Stimulated activated CD8-positive, alpha-beta memory T cell treated with anti-CD3 and anti-CD28 coated beads, Interleukin-7, amount 100 ng/mL, for 1 hour (primary cell): ENCODE measurements at places on chromosomes 2 and 18.

DNA sequence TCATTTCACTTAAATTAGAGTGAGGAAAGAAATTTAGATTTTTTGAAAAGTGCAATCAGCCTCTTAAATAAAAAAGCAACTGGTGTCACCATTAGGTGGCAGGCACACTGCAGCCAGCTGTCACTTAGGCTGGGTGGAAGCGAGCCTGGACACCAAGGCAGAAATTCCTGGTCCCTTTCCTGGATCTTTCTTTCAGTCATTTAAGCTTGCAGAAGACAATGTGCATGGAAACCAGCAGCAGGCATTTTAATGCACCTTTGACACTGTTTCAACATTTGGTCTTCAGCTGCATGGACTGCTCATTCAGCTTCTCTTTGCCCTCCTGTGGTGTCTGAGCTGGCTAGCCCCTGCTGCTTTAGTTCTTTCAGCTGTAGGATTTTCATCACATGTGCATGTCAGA is 61.0 kb downstream of the AQP4 start:
- DNase-seq, result no peak

- DNase-seq, result no peak
Observed at GRCh38 chr2:194661431-194661830, 995.6 kb upstream of the SLC39A10 start.

GRCh38 chr2:100110614-100111000 is 31.8 kb downstream of the AFF3 start:
- no peak for DNase-seq

DNA sequence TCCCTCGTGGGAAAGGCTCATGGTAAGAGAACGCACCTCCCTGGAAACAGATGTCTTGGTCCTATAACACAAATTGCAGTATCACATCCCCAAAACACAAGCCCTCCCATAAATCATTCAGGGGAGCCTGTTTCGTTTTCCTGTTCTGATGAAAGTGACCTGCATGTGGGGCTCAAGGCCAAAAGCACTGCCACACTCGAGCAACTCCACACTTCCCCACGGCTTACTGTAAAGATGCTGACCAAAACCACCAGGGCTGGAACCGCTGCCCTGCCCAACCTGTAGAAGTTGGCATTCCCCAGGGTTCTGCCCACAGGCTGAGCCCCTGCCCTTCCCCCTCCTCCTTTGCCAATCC is 139.7 kb downstream of the BCL11A start:
- no peak for DNase-seq

DNA sequence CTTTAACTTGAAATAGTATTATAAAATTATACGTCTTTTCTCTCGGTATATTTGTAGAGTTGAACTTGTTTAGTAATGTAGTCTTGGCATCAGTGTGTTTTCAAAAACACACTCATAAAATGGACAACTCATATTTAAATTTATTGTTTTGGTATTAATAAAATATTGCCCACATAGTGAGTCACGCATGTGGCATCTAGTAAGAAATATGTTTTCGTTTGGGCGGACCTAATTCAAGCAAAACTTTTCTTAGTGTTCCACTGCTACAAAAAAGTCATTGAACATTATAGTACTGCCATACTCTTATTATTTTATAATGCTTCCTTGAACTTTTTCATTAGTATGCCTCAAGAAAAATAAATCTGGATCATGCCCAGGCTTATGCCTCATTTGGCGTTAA is 31.1 kb upstream of the FAM237A start:
- no peak for DNase-seq

DNA sequence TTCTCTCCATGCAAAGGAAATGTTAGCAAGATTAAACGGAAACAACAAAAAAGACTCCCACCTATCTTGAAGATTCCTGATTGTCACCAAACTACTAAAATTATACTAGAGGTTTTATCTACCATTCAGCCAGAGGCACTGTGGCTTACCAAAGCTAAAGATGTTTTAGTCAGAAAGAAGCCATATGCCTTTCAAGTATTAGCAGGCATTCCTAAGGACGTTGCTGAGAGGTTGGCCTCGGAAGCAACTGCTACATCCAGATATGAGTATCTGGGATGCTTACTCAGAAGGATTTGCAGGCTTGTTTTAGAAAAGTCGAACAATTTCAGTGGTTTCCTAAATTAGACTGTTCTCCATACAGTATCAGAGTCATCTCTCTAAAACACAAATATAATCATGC is 88.3 kb upstream of the UBE2E3 start:
- DNase-seq, result no peak

GRCh38 chr2:65666156-65666725 is 233.8 kb upstream of the SPRED2 start:
- no peak for DNase-seq

DNA sequence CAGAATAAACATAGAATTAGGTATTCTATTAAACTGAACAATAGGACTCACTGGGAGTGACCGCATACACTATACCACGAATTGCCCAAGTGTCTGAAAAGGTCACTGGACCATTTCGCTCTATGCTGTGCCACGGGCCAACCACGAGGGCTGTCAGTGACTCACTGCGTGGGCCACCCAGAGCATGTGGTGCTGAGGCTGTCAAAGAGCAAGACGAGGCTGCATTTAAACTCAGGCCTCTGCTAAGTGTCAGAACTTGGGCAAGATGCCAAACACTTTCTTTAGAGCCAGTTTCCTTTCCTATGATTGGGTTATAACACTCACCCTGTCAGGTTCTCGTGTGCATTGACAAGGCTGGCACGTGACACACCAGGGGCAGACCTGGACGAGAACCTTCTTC is 97.5 kb downstream of the SH3YL1 start:
- DNase-seq, result no peak

DNA sequence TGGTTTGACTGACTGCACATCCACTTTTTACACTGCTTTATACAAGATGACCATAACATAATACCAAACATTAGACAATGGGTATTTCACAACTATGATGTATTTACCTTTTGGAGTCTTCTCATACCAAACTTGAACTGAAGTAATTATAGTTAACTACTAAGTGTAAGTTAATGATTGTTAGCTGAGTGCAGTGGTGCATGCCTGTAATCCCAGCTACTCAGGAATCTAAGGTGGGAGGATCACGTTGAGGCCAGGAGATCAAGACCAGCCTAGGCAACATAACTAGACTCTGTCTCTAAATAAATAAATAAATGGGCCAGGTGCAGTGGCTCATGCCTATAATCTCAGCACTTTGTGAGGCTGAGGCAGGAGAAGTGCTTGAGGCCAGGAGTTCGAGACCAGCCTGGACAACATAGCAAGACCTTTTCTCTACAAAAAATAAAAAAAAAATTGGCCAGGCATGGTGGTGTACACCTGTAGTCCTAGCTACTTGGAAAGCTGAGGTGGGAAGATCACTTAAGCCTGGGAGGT is 44.9 kb upstream of the ORC2 start:
- DNase-seq, result no peak

DNA sequence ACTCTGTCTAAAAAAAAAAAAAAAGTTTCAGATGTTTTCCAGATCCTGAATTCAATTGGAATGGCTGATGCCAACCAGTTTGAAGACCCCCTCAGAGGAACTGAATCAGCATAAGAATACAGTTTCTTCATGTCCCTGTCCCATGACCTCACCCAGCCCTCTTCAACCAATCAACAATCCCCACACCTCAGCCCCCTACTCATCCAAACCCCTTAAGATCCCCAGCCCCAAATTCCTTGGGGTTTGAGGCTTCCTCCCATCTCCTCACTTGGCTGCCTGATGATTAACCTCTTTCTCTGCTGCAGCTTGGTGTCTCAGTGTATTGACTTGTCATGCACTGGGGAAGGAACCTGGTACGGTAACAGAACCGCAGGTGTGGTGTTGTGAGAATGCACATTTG is 97.6 kb upstream of the CABLES1 start:
- no peak for DNase-seq

- DNase-seq, result no peak
Observed at GRCh38 chr2:190062053-190062452, 476 bp downstream of the MSTN start.

GRCh38 chr2:176156301-176156806 is 753 bp upstream of the HOXD3 start:
- no peak for DNase-seq

DNA sequence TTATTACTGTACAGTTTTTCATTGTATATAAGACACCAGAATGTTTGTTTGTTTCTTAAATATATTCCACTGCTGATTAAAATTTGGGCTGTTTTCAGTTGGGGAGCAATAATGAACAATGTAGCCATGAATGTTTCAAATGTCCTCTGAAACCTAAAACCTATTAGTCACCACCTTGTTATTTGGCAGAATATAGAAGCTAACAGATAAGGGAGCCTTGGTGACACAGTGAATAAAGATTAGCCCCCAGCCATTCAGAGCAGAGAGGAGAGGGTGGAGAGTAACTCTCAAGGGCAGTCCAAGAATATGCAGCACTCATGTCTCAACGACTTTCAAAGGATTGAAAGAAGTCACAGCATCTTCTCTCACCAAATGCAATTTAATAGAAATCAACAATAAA is 43.1 kb upstream of the ATP8B1 start:
- no peak for DNase-seq

GRCh38 chr2:240596491-240596931 is 10.0 kb downstream of the CAPN10 start:
- no peak for DNase-seq

DNA sequence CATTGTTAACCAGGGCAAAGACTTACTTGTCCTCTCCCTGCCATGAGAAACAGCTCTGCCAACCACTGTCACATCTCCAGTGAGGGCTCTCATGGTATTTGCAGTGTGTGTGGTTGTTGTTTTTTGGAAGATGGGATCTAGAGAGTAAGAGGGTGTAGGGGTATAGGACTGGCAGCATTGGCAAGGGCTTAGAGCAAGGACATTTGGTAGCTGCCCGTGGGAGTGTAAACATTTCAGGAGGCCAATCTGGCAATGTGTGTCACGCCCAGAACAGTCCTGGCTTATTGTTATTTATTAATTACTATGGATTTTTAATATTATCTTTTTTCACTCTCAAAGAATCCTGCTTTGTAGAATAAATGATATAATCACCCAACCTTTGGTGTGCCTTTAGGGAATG is 90.5 kb downstream of the TMEM17 start:
- no peak for DNase-seq

GRCh38 chr2:106127282-106127771 is 66.8 kb downstream of the UXS1 start:
- no peak for DNase-seq

DNA sequence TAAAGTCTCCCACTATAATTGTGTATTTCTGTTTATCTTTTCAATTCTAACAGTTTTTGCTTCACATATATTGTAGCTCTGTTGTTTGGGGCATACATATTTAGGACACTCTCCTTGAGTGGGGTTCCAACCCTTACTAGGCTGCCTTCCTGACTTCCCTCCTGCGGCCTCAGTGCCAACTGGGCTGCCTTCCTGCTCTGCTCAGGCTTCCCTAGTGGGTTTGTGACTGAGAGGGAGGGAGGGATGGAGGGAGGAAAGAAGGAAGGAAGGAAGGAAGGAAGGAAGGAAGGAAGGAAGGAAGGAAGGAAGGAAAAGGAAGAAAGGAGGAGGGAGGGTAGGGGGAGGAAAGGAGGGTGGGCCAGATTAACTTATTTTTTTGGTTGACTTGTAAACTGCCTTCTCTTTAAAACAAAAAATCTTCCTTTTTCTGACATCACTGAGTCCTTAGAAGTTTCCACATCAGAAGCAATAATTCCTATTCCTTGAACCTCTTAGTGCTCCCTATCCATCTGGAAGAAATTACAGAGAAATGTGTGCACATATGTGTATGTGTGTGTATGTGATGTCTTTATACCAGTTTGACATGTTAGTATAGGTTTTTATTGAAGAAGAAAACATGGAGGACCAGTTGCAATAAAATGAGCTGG is 145.4 kb upstream of the PGAP1 start:
- DNase-seq, result no peak

- no peak for DNase-seq
Observed at GRCh38 chr2:29597035-29597434, 324.4 kb downstream of the ALK start.

DNA sequence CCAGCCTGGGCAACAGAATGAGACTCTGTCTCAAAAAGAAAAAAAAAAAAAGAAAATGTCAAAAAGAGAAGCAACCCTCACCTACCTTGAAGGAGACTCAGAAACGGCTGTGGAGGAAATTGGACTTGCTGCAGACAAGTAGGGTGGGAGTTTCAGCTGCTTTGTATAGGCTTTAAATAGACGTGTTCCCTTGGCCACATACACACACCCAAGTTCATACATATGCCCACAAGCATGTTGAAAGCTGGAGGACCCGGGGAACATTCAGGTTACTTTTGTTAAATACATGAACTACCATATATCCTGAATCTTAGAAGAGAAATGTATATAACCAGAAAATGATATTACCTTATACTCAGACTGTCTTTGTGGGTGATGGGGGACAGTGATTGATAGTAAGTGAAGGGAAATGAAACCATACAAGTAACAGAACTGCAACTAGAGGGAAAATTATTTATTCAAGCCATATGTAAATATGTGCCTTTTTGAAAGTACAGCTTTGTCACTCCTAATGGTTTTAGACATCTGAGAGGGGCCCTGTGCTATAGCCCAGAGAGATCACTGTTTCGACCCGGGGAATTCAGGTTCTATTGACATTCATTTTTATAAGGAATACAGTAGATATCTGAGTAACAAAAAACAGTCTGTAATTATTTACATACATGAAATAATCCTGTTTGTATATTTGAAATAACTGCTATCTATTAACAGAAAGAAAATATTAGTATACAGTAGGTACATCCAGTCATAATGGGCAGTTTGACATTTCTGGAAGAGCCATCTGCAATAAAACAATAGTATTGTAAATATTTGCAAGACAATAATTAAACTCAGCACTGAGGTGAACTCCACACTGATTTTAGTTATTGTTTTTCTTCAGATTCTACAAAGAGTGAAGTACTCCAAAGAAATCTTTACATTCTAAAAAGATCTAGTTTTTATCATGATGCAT is 48.0 kb upstream of the TGIF1 start:
- DNase-seq, result no peak

DNA sequence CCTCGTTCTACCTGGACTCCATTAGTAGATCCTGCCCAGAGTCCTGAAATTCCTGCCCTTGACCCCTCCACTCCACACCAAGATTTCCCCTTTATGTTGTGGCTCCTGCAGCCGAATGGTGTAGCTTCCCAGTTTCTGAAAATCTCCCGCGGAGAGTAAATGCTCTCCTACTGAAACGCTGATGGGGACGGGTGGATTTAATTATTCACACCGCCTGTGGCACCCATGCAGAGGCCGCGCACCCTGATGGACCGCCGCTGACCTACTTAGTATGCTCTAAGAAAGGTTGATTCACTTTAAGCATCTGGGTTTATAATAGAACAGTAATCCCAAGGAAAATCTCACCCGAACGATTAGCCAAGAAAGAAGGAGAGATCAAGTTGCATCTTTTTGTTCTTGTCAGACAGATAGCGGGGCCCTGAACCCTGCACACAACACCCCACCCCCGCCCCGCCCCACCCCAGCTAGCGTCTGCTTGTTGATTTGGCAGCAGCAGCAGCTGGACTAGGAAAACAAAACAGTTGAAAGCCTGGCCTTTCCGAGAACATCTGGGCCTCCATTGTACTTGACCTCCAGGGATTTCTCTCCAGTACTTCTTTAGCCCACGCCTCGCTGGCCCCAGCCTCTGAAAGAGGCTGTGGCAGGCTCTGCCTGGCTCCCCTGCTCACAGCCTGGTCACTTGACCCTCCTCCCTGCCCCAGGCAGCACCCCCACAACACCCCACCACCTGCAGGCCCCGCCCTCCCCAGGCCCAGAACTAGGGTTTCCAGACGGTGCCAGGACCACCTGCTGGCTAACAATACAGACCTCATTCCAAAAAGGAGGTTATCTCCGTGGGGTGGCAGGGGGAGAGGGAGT is 53.6 kb downstream of the DPYSL5 start:
- no peak for DNase-seq

GRCh38 chr2:88220718-88221117 is 50.6 kb downstream of the THNSL2 start:
- no peak for DNase-seq

GRCh38 chr2:131077182-131077846 is 15.9 kb downstream of the FAM168B start:
- DNase-seq, result no peak
